ENCODE measurements at places on chromosomes 12 and 14.

DNA sequence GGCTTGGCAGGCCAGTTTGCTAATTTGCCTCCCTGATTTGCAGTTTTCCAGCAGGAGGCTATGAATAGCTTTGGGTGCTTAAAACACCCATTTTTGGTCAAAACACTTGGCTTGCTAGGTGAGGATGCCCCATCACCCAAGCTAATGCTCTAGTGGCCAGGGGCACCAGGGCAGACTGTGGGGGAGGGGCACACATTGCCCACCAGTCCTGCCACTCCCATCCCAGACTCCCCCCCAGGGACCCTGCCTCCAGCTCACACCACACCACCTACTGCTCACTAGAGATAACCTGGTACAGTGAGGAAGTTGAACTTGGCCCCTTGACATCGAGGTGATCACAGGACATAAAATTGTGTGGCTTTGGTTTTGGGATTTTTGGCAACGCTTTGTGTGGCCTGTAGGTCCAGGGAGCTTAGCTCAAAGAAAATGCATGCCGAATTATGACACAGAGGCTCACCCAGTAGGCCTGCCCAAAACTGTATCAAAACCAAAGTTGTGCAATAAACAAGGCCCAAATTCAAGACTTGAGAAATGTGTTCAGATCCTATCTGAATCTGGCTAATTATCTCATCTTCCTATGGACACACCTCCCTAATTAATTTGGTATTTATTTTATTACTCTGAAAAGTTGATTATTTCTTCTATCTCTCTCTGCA is 4.3 kb downstream of the NUAK1 start:
- no peak for DNase-seq

GRCh38 chr14:34374998-34375740 is 86.9 kb downstream of the SPTSSA start:
- DNase-seq = no peak

- no peak for DNase-seq
These were observed 24.4 kb downstream of the B4GALNT3 start for GRCh38 chr12:484096-484495.

GRCh38 chr12:130669205-130669557 is 46.9 kb downstream of the RIMBP2 start:
- no peak for DNase-seq

DNA sequence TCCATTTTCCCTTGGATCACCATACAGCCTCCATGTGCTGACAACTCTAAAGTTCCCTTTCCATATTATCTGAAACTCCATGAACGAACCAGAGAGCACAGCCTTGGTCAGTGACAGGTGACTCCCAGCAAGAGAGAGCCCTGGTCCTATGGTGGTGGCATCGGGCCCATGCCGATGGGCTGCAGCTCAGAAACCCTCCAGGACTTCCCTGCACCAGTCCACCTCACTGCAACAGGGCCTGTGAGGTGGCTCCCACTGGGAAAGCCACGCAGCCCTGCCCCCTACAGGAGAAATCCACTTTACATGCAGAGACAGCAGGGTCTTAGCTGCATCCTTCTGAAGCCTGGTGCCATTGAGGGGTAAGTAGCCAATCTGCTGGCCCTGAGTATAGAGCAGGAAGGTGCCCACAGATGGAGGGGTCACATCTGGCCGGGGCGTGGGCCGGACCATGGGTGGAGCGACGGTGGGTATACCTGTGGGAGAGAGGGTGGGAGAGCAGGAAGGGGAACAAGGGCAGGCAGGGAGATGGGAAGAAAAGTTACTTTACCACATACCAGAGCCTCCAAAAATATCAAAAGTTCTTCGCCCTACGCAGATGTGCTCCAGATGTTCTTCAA is 24.7 kb downstream of the RTRAF start:
- DNase-seq = no peak

GRCh38 chr12:46179693-46180452 is 89.0 kb downstream of the SLC38A1 start:
- no peak for DNase-seq

- no peak for DNase-seq
These were observed 267.1 kb upstream of the RGS6 start for GRCh38 chr14:71665157-71665556.

- DNase-seq = no peak
These were observed 13.0 kb downstream of the PLEKHG6 start for GRCh38 chr12:6323340-6323994.

- DNase-seq = no peak
These were observed 21.9 kb upstream of the SERPINA12 start for GRCh38 chr14:94531187-94531586.

DNA sequence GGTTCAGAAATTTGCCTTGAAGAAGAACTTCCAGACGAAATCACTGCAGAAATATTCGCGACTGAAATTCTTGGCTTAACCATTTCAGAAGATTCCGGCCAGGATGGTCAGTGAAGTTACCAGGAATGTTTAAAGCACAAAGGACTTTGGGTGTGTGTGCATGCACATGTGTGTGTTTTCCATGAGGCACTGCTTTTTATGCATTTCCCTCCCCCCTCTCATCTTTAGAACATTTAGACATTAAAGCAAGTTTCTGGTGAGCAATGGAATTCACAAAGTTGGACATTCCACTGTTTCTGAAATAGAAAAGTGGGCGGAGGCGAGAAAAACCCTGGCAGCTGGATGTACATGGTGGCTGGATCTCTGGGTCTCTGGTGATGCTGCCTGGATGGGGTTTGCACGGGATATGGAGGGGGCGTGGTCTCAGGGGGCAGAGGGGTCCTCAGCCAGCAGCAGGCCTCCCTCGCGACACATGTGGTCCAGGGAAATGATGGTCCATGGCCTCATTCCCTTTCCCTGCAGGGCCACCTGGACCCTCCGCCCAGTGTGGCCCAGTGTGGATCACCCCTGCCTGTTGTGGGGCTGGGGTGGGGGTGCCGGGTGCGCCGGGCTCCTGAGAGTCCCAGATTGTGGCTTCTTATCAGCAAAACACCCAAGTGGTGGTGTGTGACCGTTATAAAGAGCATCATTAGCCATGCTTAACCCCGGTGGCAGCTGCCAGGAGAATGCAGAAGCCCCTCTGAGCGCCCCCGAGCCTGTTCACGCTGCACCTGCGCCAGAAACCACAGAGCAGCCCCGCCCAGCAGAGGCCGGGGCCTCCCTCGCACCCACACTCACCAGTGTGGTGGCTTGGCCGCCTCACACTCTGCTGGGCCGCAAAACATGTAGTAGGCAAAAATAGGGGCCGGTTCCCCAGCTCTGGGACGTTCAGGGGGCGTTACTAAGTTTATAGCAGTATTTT is 17.8 kb upstream of the BCL7A start:
- no peak for DNase-seq

- DNase-seq = no peak
These were observed 147.8 kb upstream of the ATP2B1 start for GRCh38 chr12:89856431-89856830.

GRCh38 chr14:74501135-74501614 is 7.6 kb downstream of the ISCA2 start:
- DNase-seq = no peak

DNA sequence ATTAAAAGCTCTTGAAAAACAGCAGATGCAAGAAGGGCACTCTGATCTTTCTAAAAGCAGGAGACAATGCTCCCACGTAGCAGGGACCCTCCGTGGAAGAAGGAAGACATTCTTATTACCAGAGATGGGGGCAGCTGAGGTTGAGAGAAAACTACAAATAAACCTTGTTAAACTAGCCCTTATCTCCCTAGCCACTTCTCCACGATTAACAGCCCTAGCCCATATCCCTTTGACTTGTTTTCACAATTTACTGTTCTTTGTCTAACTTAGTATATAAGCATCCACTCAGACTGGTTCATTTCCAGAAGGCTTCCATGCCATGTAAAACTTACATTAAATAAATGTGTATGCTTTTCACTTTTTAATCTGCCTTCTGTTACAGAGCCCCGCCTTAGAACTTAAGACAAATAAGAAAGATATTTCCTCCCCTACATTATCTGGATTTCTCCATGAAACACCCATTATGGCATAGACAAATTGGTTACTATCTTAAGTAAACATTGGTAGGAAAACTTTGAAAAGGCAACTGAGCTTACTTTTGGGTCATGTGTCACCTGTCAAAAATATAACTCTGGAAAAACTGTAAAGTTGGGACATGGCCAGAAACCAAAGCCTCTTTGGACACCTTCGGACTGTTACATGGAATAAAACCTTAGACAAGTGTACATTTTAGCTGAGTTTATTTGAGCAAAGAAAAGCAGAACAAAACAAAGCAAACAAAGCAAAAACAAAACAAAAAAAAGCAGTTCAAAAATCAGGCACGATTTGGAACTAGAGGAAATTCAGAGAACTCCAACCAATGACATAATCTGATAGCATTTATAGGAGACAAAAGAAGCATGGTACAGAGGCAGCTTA is 4.9 kb upstream of the RNASE1 start:
- no peak for DNase-seq

DNA sequence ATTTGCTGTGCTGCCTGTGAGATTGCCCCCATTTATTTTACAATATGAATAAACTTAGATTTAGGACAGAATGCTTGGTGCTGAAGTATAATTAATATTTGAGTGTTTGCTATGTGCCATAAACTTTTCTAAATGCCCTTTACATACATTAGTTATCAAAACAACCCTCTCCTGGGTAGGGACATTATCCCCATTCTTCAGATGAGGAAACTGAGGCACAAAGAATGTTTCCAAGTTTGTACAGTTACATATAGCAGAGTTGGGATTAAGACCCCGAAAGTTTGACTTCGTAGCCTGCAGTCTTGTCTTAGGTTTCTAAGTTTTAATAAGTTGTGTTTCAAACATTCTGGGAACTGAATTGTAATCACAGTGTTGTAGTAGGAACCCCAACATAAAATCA is 18.4 kb downstream of the KLHDC2 start:
- no peak for DNase-seq

DNA sequence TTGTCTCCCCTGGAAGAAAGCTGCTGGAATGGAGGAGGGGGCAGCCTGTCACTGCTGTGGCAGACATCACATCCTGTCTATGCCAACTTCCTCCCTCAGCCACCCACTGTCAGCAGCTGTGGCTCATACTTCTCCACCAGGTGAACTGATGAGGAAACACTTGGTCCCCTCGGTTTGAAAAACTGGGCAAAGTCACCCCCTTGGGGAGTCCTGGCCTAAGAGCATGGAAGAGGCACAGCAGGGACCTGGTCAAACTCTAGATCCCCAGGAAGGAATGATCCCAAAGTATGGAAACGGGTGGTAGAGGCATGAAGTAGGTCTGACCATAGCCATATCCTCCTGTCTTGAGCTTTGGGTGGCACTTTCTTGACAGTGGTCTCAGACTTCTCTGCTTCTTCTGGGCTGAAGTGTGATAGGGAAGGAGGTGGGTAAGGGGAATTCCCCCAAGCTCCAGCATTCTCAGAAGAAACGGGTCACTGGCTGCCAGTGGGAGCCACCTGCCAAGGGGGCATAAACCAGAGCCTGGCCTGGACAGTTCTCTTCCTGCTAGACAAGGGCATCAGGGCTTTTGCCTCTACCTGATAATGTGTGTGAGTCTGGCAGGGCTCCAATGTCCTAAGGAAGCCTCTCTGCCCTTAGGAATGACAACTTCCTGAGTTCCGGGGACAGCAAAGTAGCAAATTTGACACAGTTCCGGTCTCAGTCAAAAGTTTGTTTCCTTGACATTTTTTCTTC is 36.0 kb downstream of the FMNL3 start:
- DNase-seq = peak; percentile 53

DNA sequence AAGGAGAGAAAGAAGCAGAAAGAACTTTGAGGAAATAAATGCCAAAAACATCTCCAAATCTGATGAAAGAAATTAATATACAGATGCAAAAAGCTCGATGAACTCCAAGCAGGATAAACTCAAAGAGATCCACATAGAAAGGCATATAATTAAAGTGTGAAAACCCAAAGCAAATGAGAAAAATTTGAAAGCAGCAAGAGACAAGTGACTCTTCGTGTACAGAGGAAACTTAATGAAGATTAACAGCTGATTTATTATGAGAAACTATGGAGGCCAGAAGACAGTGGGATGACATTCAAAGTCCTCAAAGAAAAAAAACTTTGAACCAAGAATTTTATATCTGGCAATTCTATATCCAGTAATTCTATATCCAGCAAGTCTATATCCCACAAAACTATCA is 163.0 kb upstream of the TMCC3 start:
- DNase-seq = no peak

- DNase-seq = no peak
These were observed 100.1 kb downstream of the HEATR5A start for GRCh38 chr14:31320216-31320615.

Measured in stimulated activated CD4-positive, alpha-beta T cell treated with anti-CD3 and anti-CD28 coated beads, Interleukin-1b, Interleukin-23, amount 100 ng/mL, for 48 hours (primary cell).